ENCODE measurements at places on chromosomes 7 and 10.

GRCh38 chr7:91632234-91632940 lies 248.1 kb downstream of the MTERF1 start:
- DNase-seq = no peak

- no peak for DNase-seq
These were observed 500.2 kb downstream of the GLRX3 start for GRCh38 chr10:130636313-130636930.

DNA sequence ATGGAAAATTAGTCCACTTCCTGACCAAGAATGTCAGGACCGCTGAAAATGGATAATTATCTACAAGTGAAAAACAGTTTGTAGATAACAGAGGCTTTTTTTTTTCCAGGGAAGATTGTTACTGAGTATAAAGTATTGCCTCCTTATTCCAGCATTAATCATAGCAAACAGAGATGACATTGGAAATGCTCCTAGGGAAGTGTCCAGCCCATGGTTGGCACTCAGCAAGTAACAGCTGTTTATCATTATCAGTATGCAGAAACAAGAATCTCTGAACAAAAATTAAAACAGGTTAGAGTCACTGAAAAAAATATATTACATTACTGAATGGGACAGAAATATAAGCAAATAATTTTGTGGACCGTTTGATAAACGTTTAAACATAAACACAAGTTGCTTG lies 14.6 kb downstream of the FGL2 start:
- no peak for DNase-seq

DNA sequence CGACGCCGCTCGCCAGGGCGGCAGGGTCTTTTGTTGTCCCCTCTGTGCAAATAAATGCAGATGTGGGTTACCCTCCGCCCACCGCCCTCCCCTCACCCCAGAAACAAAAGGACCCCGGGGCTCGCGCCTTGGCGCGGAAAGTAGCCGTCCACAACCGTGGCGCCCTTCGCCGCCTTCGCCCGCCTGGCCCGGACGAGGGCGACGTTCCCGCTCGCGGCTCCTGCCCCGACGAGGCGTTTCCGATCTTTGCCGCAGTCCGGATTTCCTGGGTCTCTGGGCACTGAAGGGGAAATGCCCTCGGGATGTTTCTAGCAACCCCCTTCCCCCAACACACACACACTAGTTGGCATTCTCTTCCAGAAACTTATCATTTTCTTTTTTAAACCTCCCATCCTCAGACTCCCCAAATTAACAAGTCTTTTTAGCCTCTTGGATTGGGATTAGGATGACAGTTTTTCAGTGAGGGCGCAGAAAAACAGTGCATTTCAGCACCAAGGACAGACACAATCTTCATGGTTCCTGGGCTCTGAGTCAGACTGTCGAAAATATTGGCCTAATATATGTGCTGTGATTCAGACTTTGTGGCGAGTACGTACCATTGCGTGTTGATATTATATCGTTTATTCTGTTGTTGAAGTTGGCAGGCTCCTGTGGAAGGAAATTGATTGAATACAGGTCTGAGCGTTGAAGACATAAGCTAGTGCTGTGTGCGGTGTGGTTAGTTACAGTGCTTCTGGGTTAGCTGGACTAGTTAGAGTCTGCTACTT lies 771 bp downstream of the PHYHIPL start:
- DNase-seq = no peak

DNA sequence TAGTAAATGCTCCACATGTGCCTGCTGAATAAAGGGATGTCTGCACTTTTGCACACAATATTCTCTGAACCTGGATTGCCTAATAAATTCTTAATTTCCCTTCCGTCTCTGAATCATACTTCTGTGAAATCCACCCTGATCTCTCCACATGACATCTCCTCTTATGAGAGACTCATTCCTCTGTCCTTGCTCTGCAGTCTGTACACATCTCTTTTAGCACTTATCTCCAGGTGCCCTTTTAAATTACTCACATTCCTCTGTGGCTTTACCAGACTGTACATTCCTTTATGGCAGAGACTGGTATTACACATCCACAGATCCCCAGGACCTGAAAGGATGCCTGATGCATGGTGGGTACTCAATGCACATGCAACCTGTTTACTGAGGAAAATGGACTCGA lies 527.6 kb downstream of the PHTF2 start:
- no peak for DNase-seq

DNA sequence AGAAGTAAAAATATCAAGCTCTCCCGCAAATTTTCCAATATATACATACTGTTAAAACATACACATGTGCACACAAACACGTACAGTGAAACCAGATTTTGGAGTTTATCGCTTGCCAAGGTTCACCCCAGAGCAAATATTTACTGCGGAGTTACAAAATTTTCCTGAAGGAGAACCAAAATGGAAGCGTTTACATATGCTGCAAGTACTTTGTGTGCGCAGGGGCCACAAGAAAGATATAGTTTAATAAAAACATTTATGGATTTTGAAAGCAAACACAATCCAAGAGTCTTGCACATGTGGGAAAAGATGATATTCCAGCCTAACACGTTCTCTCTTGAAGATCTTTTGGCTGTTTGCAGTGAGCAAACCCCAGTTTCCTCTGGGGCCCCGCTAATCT lies 301.3 kb upstream of the NFE2L3 start:
- DNase-seq = no peak

DNA sequence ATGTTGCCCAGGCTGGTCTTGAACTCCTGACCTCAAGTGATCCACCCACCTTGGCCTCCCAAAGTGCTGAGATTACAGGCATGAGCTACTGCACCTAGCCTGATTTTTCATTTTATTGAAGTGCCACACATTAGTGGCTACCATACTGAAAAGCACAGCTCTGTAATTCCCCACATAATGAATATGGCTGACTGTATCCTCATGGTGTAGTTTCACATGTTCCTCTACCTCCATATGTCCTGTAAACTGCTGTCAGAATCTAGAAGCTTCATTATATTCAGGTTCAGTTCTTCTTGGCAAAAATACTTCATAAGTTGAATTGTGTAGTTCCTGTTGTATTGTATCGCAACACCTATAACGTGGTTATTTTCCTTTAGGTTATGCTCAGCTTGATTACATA lies 11.1 kb downstream of the JMJD1C start:
- no peak for DNase-seq

GRCh38 chr7:134302120-134302519 lies 14.6 kb downstream of the SLC35B4 start:
- DNase-seq = no peak

DNA sequence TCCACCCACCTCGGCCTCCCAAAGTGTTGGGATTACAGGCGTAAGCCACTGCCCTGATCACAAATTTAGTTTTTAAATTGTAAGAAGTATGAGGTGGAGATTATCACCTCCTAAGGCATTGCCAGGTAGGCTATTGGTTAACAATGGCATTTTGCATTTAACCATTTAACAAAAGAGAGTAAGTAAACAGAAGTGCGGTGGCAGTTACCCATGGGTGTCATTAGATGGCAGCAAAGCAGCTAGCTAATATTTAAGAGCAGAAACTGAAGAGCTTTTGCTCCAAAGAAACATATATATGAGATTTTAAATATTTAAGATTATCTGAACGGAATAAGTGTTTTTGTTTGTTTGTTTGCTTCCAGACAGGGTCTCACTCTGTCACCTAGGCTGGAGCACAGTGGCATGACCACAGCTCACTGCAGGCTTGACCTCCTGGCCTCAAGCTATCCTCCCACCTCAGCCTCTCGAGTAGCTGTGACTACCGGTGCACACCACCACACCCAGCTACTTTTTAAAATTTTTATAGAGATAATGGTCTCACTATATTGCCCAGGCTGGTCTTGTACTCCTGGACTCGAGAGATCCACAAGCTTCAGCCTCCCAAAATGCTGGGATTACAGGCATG lies 325.5 kb upstream of the C7orf33 start:
- no peak for DNase-seq

DNA sequence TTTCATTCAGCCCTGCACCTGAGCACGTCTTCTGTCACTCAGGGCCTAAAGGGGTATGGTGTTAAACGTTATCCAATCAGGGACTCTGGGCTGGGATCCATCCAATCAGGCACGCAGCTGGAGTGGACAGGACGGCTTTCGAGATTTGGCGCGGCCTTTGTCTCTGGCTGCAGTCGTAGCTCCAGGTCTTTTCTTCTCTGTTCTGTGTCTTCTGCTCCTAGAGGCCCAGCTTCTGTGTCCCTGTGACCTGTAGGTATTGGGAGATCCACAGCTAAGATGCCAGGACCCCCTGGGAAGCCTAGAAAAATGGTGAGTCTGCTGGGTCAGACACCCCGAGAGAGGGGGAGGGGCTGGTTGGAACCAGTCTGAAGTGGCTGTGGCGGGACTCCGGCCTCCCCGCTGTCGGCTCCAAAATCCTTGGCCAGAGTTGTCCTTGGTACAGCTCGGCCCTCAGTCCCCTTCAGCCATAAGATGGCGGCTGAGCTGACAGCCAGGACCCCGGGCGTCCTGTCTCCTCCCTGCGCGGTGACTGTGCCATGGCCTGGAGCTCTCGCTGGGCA lies 11.7 kb upstream of the ZNF680 start:
- no peak for DNase-seq

DNA sequence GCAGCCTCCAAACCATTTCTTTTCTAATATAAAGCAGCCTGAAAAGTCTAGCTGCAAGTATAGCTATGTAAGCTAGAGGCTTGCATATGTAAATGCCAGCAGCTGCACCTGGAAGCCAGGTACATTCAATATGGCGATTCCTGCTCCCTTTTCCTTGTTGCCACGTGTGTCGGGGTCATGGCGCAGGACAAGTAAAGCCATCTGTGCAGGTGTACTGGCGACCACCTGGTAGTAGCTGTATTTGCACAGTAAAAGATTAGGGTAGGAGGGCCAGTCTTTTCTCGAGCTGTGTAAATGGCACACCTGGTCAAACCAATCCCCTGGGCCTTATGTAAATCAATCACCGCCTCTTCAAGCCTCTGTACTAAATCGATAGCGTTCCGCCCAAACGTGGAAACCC lies 484.5 kb downstream of the MAGI2 start:
- DNase-seq = no peak

GRCh38 chr7:16779051-16779450 lies 25.5 kb downstream of the TSPAN13 start:
- DNase-seq = no peak

DNA sequence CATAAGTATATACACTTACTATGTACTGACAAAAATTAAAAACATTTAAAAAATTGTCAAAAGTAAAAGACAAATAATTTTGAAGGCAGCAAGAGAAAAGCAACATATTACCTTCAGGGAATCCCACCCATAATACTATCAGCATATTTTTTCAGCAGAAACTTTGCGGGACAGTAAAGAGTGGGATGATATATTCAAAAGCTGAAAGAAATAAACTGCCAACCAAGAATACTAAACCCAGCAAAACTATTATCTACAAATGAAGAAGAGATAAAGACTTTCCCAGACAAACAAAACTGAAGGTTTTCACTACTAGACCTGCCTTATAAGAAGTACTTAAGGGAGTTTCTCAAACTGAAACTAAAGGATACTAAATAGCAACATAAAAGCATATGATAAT lies 257.9 kb downstream of the TCF7L2 start:
- DNase-seq = no peak
